MV-4-11 (cell line): ENCODE measurements at places on chromosomes 1 and 21.

GRCh38 chr1:229087339-229087738 lies 183.6 kb upstream of the RAB4A start:
- DNase-seq, result no peak

DNA sequence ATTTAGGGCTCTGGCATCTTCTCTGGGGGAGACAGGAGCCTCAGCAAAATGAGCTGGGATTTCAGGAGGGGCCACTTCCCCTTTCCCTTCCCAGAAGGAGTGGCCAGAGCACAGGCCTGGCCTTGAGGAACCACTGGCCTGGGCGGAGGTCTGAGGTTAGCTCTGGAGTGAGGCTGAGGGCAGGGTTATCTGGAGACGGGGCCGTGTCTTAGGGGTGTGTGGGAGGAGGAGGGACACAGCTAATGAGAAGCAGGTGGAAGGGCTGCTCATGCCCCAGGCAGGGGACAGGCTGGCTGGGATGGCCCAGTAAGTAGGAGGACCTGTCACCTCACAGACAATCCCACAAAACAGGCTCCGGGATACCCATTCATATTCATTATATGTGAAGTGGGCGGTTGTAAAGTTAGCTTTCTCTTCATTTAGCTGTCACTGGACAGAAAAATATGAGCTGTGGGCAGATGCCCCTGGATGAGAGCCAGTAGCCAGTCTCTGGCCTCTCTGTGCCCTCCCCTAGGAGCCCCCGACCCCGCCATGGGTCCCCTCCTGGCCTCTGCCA lies 12.4 kb downstream of the ALX3 start:
- peak; percentile 62 for DNase-seq

- DNase-seq, result no peak
Observed at GRCh38 chr21:31416465-31416864, 72.4 kb upstream of the TIAM1 start.

- DNase-seq, result peak; percentile 26
Observed at GRCh38 chr1:181488866-181489265, 5.5 kb downstream of the CACNA1E start.

GRCh38 chr21:44272284-44272858 lies 10.7 kb upstream of the DNMT3L start:
- DNase-seq, result no peak
